H1 (cell line): ENCODE measurements at places on chromosomes 2 and 18. TPM values are rescaled to one million over a fixed set of nuclear protein-coding genes. Genes with fewer than 3 reads are reported as not detected.
A peak's percentile ranks its signal among the peaks of the same experiment; 100 is the strongest.

NDUFV2 gene
- total RNA-seq = 191 and 196 TPM in 2 replicates

PLEK gene
- not detected in 2 replicates for total RNA-seq

ZNF396 gene
- 0.74 and 0.94 TPM in 2 replicates for total RNA-seq

ELOA2 gene
- not detected in 2 replicates for total RNA-seq

BMP10 gene
- total RNA-seq = not detected in 2 replicates

PKP4 gene
- 83.6 and 88.0 TPM in 2 replicates for total RNA-seq

ERICH2 gene
- 2.0 and 2.1 TPM in 2 replicates for total RNA-seq

LRRC30 gene
- not detected in 2 replicates for total RNA-seq

DNA sequence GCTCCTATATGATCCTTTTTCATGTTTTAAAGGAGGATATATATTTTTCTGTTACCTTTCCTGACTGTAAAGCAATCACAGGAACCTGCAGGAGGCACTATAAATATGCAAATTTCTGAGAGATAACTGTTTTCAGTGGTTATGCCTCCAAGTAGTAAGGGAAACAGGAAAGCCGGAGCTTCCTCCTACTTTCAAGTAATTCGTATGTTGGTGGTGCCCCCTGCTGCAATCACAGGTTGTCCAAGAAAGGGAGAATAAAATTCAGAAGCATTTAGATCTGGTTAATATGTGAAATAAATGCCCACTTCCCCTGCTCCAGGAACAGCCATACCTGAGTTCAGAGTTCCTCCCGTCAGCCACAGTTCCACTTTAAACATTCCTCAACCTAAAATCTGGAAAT lies 12.0 kb upstream of the BCL11A start:
- no peak overlapping the region for H3K27ac ChIP-seq
- H3K36me3 ChIP-seq = no peaks in the 10 kb centered on the region
- peaks cover 7% of the 10 kb centered on the region; the same call in 1 of the 2 replicates for H3K4me1 ChIP-seq
- DNase-seq = no peak
- H3K4me3 ChIP-seq = no peak overlapping the region
- H3K27me3 ChIP-seq = peaks cover 16% of the 10 kb centered on the region

GRCh38 chr18:36354989-36355388 lies 57.5 kb downstream of the FHOD3 start:
- DNase-seq = no peak
- H3K4me3 ChIP-seq = no peak overlapping the region
- peaks cover 8% of the 10 kb centered on the region; the same call in 1 of the 2 replicates for H3K4me1 ChIP-seq

GRCh38 chr2:51718881-51719280 lies 686.9 kb upstream of the NRXN1 start:
- H3K27ac ChIP-seq = no peak overlapping the region
- H3K4me1 ChIP-seq = no peaks in the 10 kb centered on the region
- H3K4me3 ChIP-seq = no peak overlapping the region

DNA sequence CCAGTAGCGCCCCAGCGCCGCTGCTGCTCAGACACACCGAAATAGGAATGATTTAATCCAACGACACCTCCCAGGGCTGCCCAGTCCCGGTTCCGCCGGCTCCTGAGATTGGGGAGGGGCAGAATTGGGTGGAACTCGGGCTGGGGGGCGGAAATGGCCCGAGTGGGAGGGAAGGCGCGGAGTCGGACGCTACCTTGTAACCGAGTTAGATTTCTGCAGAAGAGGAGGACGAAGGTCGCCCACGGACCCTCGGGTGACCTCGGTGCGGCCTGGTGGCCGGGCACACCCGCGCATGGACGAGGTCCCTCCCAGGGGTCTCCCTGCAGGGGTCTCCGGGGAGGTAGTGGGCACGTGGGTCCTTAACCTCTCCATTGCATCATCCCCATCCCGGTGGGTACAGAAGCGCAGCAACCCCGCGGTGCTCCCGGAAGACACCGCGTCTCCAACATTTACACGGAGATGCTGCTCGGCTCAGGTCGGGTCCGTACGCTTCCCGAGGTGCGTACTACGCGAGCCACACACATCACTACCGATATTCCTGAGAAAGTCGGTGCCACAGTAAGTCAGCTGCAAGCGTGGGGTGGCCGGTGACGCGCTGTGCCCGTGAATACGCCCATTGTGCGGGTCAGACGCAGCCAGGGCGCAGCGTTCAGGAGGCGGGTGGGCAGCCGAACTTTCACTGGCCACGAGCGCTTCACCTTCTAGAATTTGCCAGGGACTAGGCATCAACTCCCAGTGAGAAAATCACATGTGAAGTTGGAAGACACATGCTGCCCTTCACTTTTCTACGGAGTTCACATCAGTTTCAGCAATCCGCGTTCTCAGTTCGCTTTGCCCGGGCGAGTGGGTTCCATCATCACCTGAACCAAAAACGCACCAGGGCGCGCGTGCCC lies 3.0 kb downstream of the ZNF516 start:
- peaks cover 15% of the 10 kb centered on the region for H3K4me1 ChIP-seq
- H3K36me3 ChIP-seq = no peaks in the 10 kb centered on the region
- H3K4me3 ChIP-seq = peak overlapping the region; percentile 54

DNA sequence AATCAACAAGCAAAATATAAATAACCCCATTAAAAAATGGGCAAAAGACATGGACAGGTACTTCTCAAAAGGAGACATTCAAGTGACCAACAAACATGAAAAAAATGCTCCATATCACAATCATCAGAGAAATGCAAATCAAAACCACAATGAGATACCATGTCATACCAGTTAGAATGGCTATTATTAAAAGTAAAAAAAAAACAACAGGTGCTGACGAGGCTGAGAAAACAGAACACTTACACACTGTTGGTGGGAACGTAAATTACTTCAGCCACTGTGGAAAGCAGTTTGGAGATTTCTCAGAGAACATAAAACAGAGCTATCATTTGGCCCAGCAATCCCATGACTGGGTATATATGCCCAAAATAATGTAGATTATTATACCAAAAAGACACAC lies 69.1 kb downstream of the CWC22 start:
- H3K36me3 ChIP-seq = no peaks in the 10 kb centered on the region
- no peaks in the 10 kb centered on the region for H3K27me3 ChIP-seq
- no peaks in the 10 kb centered on the region for H3K4me1 ChIP-seq
- no peak overlapping the region for H3K27ac ChIP-seq
- H3K4me3 ChIP-seq = no peak overlapping the region

- no peaks in the 10 kb centered on the region for H3K36me3 ChIP-seq
- no peak for DNase-seq
- H3K4me3 ChIP-seq = no peak overlapping the region
- H3K27me3 ChIP-seq = no peaks in the 10 kb centered on the region
These were observed 318.0 kb downstream of the FIGN start for GRCh38 chr2:163417596-163418337.

- H3K4me3 ChIP-seq = no peak overlapping the region
- H3K27me3 ChIP-seq = no peaks in the 10 kb centered on the region
- H3K4me1 ChIP-seq = peaks cover 5% of the 10 kb centered on the region; the same call in 1 of the 2 replicates
- H3K27ac ChIP-seq = no peak overlapping the region
- DNase-seq = no peak
These were observed 43.4 kb downstream of the NABP1 start for GRCh38 chr2:191721331-191721730.

GRCh38 chr18:42976869-42977590 lies 138.5 kb downstream of the RIT2 start:
- H3K4me3 ChIP-seq = no peak overlapping the region
- H3K36me3 ChIP-seq = no peaks in the 10 kb centered on the region
- H3K4me1 ChIP-seq = peaks cover 5% of the 10 kb centered on the region; the same call in 1 of the 2 replicates

DNA sequence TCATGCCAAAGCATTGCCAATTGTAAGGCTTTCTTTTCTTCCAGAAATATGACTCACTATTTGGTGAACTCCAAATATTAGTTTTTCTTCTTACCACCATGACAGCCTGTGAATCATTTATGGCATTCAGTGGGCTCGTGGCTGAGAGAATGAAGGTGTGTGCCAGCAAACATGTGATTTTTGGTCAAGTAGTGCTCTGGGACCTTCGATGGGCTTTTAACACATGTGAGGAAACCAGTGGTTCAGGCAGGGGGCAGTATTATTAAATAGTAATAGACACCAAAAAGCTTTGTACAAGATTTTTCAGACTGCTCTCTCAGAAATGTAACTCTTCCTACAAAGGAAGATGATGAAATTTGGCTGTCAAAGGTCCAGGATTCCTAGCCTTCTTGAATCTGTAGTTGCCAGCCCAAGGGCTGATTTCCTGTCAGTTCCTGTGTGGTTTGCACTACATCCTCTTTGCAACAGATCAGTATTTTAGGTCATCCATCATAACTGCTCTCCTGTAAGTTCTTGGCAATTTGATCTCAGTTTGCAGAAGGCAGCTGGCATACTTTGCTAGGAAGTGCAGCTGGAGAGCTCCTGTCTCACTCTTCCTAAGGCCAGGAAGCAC lies 64.3 kb downstream of the BABAM2 start:
- no peaks in the 10 kb centered on the region for H3K4me1 ChIP-seq
- DNase-seq = no peak
- no peaks in the 10 kb centered on the region for H3K36me3 ChIP-seq
- no peak overlapping the region for H3K4me3 ChIP-seq

GRCh38 chr2:9076755-9077154 lies 73.3 kb upstream of the MBOAT2 start:
- peaks cover 11% of the 10 kb centered on the region; the same call in 1 of the 2 replicates for H3K27me3 ChIP-seq
- no peaks in the 10 kb centered on the region for H3K36me3 ChIP-seq
- no peak for DNase-seq
- H3K4me3 ChIP-seq = no peak overlapping the region

GRCh38 chr2:42169874-42170521 lies 845 bp downstream of the EML4 start:
- H3K27me3 ChIP-seq = no peaks in the 10 kb centered on the region; the same call in 1 of the 2 replicates
- DNase-seq = no peak
- H3K27ac ChIP-seq = peak overlapping the region; percentile 71
- peaks cover 4% of the 10 kb centered on the region for H3K4me1 ChIP-seq
- H3K36me3 ChIP-seq = no peaks in the 10 kb centered on the region

GRCh38 chr2:180905461-180905860 lies 74.9 kb upstream of the UBE2E3 start:
- H3K27me3 ChIP-seq = no peaks in the 10 kb centered on the region
- DNase-seq = no peak
- H3K27ac ChIP-seq = no peak overlapping the region
- peak overlapping the region; percentile 20; the same call in 1 of the 2 replicates for H3K4me3 ChIP-seq

- no peaks in the 10 kb centered on the region for H3K27me3 ChIP-seq
- H3K36me3 ChIP-seq = peaks cover 28% of the 10 kb centered on the region
- no peak overlapping the region for H3K4me3 ChIP-seq
- no peaks in the 10 kb centered on the region for H3K4me1 ChIP-seq
- no peak for DNase-seq
- H3K27ac ChIP-seq = no peak overlapping the region
These were observed 99.5 kb upstream of the ITGB6 start for GRCh38 chr2:160299540-160299939.
